ENCODE measurements at places on chromosomes 5 and 9.

GRCh38 chr9:100011062-100011681 lies 87.6 kb downstream of the ERP44 start:
- peak; percentile 66 for DNase-seq

GRCh38 chr9:21833090-21833801 lies 30.8 kb downstream of the MTAP start:
- peak; percentile 92 for DNase-seq

- no peak for DNase-seq
Observed at GRCh38 chr5:152151113-152151512, 226.5 kb upstream of the GLRA1 start.

GRCh38 chr9:16294133-16294770 lies 576.2 kb downstream of the BNC2 start:
- DNase-seq: no peak

GRCh38 chr5:176352116-176352878 lies 9.3 kb downstream of the KIAA1191 start:
- DNase-seq: no peak

DNA sequence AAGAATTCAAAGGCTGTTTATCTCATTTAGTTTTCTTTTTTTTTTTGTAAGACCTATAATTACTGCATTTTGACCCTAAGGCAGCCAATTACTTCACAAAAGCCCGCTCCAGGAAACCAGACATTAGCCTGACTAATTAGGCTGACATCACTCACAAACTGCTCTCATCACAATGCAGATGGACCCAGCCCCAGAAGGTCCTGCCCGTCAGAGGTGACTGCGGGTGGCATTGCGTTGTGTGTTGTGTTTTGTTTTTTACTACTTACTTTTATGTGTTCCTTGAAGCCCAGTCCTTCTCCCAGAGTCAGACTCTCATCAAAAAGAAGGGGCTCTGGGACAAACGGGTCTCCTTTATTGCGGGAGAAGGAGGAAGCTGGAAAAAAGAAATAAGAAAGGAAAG lies 172.2 kb downstream of the HSD17B3 start:
- DNase-seq: no peak

DNA sequence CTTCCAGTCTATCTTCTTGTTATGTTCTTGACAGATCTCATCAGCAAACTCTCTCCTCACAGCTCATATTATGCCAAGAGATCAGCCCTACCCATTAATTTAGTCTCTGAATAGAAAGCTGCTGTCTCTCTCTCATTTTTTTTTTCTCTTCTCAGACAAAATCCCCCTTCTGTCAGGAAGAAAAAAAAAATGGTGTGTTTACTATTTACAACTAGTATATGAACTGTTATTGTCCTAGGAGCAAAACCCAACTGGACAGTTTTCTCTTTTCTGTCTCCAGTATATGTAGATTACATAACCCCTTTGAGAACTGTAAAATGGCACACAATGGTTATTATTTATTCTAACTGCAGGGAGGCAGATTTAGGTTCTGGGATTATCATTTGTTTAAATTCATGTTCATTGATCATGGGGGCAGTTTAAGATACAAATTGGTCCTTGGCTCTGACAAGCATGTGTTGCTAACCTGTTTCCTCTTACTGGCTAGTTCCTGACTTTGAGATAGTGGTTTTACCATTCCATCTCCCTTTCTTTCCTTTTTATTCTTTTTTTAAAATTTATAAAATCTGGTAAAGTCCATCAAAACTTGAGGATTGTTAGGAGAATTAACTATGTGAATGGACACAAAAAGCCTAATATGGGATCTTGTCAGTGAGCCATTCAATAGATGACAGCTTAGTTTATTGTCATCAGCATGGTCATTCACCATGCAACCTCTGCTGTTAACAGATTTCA lies 210.0 kb upstream of the PAPPA start:
- DNase-seq: no peak

DNA sequence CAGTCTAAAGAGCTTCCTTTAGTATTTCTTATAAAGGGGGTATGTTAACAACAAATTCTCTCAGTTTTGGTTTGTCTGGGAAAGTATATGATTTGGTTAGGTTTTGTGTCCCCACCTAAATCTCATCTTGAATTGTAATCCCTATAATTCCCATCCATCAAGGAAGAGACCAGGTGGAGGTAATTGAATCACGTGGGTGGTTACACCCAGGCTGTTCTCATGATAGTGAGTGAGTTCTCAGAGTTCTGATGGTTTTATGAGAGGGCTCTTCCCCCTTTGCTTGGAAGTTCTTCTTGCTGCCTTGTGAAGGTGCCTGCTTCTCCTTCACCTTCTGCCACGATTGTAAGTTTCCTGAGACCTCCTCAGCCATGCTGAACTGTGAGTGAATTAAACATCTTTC lies 109.1 kb downstream of the MACIR start:
- DNase-seq: no peak

- no peak for DNase-seq
Observed at GRCh38 chr5:125928663-125929062, 494.5 kb upstream of the GRAMD2B start.

GRCh38 chr9:3946840-3947587 lies 352.9 kb downstream of the GLIS3 start:
- DNase-seq: no peak

DNA sequence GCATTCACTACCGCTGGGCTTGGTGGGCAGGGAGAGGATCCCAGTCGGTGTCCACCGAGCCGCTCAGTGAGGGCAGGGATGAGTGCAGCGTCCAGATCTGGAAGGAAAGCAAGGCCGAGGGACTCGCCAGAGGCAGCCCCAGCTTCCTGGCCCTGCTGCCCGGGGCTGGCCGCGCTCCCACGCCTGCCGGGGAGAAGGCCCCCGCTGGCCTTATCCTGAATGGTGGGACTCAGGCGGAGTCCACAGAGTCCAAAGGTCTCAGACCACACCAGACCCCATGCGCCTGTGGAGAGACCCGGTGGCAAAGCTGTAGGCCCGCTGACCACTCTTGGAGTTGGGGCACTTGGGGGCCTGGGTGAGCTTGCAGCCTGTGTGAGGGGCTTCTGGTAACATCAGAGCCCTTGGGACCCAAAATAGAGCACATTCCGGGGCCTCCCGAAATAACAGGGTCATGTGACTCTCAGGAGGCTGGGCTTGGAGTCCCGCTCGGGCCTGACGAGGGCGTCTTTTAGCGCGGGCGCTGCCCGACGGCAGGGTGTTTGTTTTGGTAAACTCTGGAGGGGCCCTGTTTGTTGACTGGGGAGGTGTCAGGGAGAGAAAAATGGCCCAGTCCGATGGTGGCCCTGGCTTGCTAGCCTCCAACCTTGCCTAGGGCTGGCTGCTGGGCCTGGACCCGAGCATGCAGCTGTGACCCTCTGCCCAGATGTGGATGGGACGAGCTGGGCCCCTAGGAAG lies 2.8 kb downstream of the RXRA start:
- DNase-seq: no peak

DNA sequence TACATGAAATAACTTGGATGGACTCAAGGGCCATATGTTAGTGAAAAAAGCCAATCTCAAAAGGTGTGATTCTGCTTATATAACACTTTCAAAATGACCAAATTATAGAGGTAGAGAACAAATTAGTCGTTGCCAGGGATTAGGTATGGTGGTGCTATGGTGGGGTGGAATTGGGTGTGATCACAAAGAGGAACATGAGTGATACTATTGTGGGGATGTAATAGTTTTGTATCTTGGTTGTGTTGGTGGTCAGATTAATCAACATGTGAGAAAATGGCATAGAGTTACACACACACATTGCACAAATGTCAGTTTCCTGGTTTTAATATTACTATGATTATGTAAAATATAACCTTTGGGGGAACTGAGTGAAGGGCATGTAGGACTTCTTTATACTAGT lies 31.9 kb downstream of the CAMK4 start:
- DNase-seq: no peak

DNA sequence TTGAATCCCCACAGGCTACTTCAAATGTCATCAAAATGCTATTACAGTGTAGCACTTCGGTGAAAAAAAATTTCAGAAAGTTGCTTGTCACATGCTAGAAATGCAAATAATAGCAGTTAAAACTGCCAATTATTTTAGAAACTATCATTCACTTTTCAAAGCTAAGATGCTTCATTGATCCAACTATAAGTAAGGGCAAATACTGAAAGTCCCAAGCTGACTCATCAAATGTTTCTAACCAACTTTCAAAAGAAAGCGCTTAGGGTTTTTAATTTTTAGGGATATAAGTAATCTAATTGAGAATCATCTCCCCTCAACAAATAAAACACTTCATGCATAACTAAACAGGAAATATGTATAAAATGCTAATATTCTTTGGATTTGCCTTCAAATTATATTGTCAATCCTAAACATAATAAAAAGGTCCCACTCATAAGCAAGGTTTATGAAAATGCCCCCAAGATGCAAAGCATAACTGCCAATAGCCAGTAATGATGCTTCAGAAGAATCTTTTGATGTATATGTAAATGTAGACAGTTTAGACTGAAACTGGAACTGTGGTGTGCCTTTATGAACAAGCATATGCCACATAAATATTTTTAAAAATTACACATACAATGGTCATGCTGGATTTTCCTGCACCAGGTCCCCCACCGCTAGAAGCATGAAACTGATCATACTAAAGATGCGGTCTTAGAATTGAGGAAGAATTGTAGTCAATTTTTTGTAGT lies 12.2 kb downstream of the ACTL7A start:
- no peak for DNase-seq

- no peak for DNase-seq
Observed at GRCh38 chr5:3836528-3836927, 240.9 kb downstream of the IRX1 start.

DNA sequence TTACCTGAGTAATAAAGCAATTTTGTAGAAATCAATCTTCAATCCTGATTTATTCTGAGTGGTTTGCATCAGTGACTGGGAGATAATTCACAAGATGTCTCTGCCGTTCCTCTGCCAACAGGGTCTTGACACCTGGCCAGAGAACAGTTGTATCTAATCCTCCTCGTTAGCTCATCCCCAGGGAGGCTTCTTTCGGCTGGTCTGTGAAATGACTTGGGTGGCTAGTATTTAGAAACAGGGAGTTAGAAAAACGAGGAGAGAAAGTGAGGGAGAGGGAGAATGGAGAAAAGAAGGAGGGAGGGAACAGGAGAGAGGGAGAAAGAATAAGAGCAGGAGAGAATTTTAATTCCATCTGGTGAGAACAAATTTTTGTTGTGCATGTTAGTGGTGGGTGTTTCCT lies 600.2 kb upstream of the TLE4 start:
- no peak for DNase-seq

DNA sequence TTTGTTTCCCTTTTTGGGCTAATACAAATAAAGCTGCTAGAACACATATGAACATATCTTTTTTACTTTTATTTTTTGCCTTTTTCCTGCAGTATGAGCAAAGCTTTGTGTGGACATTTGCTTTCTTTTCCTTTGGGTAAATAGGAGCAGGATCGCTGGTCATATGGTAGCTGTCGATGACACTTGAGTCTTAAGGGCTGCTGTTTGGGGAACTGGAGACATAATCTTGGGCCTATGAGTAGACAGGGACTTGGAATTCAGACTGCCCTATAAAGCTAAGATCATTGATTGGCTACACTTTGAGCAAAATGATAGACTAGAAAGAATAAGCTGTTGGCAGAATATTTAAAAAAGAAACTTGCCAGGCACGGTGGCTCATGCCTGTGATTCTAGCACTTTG lies 60.9 kb upstream of the ABL1 start:
- DNase-seq: no peak

DNA sequence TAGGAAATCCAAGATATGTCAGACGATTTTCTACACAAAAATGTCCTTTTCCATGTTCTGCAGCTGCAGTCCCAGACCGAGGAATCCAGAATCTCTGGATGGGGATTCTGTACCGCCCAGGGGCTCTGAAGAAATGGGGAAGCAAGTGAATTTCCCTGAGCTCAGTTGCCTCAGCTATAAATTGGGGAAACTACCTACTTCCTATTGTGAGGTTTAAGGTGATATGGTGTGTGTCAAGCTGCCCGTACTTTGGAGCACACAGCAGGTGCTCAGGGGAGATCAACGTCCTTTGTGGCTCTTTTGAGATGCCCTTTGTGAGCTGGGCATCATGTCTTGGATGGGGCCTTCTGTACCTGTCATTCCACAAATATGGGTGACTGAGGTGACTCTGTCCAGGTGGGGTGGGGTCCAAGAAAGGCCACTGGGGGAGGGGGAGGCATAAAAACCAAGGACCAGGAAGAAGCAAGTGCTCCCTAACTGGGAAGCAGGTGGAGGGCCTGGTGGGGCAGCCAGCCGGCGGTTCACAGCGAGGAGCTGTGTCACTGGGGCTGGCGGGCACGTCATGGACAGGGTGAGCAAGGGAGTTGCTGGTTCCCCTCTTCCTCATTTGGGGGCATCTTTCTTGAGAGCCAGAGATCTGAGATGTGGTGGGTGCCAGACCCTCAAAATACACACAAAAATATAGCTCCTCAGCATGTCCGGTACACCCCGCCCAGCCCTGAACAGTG lies 116.0 kb downstream of the CRB2 start:
- no peak for DNase-seq

DNA sequence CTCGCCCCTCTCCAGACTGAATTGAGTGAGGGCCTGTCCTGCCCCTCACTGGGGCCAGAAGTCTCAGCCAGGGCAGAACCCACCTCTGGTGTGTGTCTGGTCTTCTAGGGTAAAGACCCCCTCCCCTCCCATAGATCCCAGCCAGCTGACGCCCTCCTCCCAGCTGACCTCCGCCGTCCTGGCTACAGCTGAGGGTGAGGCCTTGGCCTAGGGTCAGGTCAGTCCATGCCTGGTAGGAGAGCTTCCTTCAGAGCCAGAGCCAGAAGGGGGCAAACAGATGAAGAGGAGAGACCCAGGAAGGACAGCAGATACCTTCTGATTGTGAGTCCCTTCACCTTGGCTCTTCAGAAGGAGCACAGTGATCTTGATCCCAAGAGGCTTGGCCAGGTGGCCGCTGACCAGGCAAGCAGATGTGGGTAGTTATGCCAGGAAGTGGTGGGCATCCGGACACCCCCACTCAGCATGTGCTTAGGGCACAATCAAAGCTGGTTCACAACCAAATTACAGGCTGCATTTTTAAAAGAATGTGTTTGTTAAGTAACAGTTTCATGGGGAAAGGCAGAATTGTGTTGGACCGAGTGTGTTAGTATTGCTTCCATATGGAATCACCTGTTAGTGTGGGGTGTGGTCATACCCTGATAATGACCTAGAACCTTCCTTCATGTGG lies 29.9 kb downstream of the JADE2 start:
- no peak for DNase-seq

DNA sequence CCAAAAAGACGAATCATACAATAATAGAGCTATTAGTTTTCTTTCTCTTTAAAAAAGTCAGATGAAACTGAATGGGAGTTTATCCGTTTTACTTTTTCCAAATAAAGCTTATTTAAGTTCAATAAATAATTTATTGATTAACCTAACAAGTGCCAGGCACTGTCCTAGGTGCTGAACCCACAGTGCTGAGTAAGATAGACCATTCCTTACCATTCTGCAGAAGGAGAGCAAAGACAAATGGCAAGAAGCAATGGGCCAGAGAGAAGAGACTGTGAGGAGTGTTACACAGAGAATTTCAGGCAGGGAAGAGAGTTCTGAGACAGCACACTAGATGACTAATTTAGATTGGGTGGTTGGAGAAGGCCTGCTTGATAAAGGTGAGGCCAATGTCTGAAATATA lies 127.2 kb downstream of the AUH start:
- DNase-seq: no peak

GRCh38 chr5:139910036-139910435 lies 114.4 kb downstream of the PSD2 start:
- DNase-seq: no peak

GRCh38 chr5:139655727-139656271 lies 7.7 kb downstream of the CXXC5 start:
- DNase-seq: no peak
